ENCODE measurements at places on chromosomes 6 and 20.

DNA sequence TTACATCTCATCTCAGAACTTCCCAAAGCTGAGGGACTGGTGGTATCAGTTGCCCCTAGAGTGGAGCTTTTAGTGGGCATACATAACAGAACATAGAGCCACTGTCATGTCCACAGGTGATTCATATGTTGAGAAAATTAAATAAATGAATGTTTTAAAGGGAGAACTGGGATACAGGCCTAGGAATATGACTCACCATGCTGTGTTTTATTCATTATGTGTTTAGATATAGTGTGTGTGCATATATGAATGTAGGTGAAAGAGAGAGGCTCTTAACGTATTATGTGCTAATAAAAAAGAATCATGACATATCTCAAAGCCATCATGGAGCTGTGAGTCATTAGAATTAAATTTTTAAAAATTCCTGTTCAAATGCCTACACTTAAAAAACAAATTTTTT is 332.2 kb upstream of the RSPO3 start:
- DNase-seq: no peak

GRCh38 chr6:140897804-140898573 is 1234.7 kb upstream of the GJE1 start:
- DNase-seq: no peak

DNA sequence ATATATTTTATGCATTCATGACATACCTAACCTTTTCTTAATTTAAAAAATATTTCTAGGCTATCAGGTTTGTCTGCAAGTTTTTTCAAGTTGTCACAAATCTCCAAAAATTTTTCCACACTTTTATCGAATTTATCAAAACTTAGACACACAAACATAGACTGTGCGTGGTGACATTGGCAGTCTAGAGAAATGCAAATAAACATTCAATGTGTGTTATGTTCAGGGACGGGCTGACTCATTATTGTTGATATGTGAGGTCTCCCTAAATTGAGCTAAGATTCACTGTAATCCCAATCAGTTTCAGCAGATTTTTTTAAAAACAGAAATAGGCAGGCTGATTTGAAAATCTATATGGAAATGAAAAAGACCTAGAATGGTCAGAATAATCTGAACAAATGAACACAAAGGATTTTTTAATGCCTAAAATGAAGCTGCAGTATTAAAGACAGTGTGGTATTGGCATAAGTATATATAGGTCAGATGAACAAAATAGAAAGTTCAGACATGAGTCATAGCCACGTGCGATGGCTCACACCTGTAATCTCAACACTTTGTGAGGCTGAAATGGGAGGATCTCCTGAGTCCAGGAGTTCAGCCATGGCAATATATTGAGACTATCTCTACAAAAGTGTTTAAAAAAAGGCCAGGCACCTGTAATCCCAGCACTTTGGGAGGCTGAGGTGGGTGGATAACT is 19.2 kb downstream of the BLTP3A start:
- DNase-seq: no peak

DNA sequence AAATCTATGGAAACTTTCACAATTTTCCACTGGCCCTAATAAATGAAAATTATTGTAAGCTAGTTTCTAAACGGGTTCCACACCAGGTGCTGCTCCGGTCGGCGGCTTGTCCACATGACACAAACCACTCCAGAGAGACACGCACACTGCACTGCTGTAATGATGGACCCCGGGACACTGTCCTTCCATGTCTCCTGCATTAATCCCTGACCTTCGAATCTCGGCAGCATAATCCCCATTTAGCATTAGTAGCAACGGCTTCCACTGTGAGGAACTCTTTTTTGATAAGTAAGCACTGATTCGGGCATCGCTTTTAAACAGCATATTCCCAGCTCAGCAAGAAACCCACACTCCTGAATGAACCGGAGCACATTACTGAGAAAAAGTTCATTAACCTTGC is 43.5 kb downstream of the INSM1 start:
- DNase-seq: no peak

- DNase-seq: no peak
Observed at GRCh38 chr6:83472767-83473166, 39.6 kb upstream of the PRSS35 start.

DNA sequence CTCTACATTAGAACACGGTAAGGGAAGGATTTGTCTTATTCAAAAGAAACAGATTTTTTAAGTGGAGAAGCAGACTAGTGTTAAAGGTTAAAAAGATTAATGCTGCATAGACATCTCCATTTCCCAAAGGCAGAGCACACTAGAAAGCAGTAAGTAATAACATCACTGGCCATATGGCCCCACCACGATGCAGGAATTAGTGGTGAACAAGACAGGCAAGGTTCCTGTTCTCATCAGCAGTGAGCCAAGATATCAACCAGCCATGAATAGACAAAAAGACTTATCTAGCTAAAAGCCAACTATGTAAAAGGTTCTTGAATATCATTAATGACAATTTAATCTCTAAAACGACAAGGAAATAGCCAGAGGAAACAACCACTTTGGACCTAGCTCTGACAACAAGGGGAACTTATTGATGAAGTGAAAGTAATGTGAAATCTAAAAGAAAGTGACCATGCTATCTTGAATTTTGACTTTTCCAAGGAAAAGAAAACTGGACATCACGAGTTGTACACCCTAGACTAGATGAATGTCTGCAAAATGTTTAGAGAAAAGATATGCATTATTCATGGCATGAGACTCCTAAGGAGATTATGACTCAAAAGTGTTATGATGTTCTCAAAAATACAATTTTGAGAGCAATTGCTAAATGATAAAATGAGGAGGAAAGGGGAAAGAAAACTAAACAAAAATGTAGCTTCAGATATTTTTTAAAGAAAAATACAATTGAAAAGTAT is 157.9 kb upstream of the STXBP5 start:
- DNase-seq: no peak

GRCh38 chr20:50186151-50186885 is 4.3 kb upstream of the CEBPB start:
- DNase-seq: peak; percentile 81

DNA sequence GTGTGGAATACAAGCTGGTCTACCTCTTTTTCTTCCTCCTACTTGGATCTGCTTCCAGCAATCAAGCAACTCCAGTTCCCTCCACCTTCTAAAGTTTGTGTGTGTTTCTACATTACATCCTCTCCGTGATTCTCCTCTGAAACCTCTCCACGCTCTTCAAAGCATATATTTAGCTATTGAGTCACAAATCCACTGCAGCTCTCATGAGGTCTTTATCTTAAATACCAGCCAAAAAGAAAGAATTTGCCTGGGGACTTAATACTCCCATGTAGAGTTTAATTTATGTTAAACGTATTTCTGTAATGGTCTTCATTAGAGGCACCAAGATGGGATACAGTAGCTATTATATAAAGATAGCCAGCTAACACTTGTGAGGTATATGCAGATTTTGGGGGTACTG is 78.7 kb downstream of the FOXC1 start:
- no peak for DNase-seq

GRCh38 chr20:7627734-7628663 is 312.3 kb downstream of the HAO1 start:
- DNase-seq: no peak

DNA sequence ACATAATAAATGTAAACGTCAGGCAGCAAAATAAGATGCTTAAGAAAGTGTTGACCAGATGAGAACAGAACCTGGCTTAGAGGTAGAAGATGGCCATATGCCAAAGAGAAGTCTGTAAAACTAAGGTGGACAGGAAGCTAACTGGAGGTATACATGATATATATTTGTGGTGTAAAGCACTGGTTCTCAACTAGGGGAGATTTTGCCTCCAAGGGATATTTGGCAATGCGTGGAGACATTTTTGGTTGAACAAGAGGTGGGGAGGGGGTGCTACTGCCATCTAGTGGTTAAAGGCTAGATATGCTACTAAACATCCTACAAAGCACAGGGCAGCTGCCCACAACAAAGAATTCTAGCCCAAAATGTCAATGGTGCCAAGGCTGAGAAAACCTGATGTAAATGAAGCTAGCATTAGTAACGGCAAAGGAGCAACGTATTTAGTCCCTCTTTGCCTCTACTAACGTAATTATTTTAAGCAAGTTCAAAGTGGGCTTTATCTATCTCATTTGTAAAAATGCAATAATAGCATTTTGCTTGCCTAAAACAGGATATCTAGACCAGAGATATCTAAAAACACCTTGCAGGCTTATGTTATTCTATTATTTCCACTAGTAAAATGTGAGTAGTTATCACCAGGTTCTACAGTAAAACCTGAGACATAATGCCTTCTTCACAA is 182.6 kb downstream of the RNGTT start:
- DNase-seq: peak; percentile 72

GRCh38 chr6:91566467-91566866 is 979.6 kb upstream of the MAP3K7 start:
- DNase-seq: no peak

All from NCI-H1105 (cell line).